ENCODE measurements at places on chromosomes 12 and 14.

DNA sequence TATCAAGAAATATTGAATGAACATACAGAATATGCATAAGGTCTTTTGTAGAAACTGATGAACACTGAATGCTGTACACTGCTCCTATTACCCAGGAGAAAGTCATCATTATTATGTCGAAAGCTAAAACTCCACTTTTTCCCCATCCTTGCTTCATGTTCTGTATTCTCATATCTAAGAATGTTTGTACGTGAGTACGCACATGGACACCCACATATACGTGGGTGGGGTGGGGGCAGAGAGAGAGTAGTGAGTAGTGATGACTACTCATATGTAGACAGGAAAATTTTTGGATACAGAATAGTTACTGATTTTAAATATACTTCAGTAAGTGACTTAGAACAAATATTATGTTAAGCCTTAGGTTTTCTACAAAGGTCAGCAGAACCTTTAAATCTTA lies 75.1 kb downstream of the FERMT2 start:
- no peak for DNase-seq

DNA sequence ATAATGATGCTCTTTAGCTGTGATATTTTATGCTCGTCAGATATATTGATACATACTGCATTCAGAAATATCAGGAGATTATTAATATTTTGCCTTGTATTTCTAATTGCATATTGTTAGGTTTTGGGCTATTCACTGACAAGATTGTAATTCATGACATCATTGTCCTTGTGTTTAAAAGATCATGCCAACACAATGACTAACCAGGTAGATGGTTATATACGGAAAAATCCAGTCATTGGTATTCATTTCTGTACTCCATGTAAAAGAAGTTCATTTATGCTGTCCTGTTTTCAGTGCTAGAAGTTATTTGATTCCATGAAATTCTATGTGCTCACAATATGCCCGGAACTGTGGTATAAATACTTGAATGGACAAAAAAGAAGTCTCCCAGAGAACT lies 107.5 kb downstream of the KITLG start:
- DNase-seq: no peak

- DNase-seq: peak; percentile 87
These were observed 6.5 kb downstream of the CEBPE start for GRCh38 chr14:23112359-23113178.

DNA sequence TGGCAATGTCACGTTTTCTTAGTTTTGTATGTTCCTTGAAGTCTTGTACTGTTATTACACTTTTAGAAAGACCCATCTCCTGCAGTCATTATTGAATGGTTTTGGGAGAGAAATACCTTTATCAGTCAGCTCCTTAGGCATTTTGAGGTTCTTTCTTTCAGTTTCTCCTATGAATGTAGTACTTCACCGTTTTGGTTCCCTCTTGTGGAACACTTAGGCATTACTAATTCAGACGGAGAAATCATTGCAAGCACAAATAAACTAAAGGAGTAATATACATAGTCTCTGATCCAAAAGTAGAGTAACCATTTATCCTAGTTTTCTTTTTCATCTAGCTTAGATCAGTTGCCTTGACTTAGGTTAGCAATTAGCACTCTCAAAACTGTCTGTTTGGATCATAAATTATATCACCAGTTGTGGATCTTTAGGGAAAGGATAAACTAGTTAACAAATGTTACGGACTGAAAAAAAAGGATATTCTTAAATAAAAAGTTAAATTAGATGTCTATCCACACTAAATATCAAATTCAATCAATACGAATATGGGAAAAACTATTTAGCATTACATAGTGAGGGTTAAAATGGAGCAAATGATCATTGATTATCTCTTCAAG lies 1538.3 kb upstream of the SEL1L start:
- peak; percentile 75 for DNase-seq

DNA sequence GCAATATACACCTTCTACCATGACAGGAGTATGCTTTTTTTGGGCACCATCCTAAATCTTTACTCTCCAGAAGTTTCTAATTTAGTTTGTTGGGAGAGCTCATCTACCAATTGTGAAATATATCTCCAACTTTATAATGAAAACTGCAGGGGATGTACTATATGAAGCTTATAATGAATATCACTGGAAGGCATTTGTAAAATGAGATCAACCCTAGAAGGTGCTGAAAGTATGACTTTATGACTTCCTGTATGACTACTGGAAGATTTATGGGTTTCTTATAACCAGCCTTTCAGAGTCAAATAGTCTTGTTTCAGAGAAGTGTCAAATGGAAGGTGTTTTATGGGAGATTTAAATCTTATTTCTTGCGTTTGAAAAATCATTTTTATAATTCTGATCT lies 122.9 kb downstream of the MYRFL start:
- DNase-seq: no peak

- no peak for DNase-seq
These were observed 141.3 kb upstream of the HIF1A start for GRCh38 chr14:61553730-61554641.

GRCh38 chr12:92021666-92022035 lies 124.0 kb downstream of the BTG1 start:
- DNase-seq: no peak

DNA sequence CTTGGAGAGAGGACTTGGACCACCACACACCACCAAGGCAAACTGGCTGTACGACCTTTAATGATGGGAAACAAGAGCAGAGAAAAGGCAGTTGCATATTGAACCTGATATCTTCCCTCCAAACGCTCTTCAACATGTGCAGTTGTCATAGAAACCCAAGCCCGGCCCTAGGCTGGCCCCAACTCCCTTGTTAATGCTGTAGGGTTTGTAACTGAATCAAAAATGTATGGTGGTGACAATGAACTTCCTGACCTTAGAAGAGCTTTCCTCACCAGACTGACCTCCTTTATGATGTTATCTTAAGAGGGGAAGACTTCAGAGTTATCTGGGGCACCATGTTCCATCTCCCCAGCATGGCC lies 12.3 kb downstream of the APOLD1 start:
- no peak for DNase-seq

- DNase-seq: no peak
These were observed 137.8 kb downstream of the EPS8 start for GRCh38 chr12:15651371-15651770.

DNA sequence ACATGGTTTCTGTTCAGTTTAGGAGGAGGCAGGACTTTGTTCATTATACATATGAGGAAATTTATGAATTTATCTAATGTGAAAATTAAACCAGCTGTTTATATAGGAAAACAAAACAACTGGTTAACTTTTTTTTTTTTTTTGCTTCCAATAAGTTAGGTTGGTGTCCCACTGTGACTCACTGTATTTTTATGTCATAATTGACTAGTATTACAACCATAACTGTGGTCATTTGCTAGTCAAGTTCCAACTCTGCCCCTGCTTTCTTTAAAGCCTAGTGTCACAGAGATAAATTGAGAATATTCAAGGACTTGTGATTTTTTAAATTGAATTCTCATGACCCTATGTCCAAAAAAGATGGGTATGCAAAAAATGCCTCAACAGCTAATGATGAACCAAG lies 227.7 kb downstream of the BCAT1 start:
- no peak for DNase-seq

DNA sequence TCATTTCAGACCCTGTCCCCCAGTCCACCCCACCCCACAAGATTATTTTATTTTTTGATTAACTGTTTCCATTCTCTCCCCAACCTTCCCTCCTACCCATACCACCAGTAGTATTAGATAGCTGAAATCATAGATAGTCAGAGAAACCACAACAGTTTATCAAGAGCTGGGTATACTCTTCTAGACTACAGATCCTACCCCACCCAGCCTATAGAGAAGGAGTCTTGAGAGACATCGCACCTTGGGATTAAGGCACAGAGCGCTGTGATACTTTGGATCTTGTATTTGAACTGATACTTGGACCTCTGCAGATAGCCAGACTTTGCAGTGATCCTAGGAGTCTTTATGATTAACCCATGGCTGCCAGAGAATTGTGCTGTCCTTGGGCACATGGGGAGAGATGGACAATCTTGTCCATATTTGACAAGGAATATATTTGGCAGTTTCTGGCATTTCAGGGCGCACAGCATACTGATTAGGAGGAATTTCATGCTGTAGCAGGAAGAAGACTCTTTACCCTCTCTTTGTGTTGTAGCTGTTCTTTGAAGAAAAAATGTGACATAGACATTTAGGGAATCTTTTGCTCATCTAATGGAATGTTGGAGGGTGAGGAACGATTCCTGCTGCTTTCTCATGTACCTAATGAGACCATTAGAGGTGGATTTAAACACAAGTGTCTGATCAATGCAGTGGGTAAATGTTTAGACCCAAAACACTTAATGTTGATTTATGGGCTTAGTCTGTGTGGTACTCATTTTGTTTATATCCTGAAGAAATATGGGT lies 982 bp downstream of the RBMS2 start:
- no peak for DNase-seq

GRCh38 chr12:108313606-108314351 lies 25.3 kb downstream of the CMKLR1 start:
- no peak for DNase-seq

- no peak for DNase-seq
These were observed 1.3 kb upstream of the AEBP2 start for GRCh38 chr12:19437996-19438395.

- DNase-seq: no peak
These were observed 16.6 kb downstream of the CCND2 start for GRCh38 chr12:4289998-4290790.

DNA sequence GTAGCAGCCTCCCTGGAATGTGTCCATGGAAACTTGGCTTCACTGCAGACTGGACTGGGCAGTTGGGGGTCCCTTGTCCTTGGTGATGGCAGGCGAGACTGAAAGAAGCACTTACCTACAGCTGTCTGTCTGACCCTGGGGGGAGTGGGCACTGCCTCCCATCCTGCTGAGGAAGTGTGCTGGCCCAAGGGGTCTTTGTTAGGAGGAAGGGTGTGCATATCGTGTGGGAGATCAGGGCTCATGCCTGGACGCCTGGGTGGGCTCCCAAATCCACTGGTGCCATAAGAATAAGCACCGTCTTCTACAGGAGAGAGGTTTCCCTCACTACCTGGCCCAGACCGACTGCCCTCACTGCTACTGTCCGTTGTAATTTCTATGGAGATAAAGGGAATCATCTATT lies 81.4 kb downstream of the PIWIL1 start:
- no peak for DNase-seq

DNA sequence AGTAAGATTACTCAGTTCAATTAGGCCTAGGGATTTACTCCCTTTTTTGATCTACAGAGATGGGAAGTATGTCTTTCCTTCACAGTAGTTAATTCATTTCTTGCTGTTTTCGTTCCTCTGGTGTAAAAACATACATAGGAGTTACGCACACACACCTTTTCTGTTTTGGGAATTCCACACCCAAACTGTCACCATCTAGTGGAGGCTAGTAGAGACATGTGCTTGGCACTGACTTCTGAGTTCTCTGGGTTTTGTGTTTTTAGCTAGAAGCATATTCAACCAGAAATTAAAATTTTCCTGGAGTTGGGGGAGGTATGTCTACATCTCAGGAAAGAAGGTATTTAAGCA lies 1.4 kb downstream of the SUSD6 start:
- no peak for DNase-seq

DNA sequence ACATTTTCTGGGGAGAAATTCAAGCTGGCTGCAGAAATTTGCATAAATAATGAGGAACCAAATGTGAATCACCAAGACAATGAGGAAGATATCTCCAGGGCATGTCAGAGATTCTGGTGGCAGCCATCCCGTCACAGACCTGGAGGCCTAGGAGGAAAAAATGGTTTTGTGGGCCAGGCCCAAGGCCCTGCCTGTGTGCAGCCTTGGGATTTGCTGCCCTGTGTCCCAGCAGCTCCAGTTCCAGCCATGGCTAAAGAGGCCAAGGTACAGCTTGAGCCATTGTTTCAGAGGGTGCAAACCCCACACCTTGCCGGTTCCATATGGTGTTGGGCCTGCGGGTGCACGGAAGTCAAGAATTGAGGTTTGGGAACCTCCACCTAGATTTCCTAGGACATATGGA lies 147.5 kb downstream of the ADCK1 start:
- DNase-seq: no peak

GRCh38 chr12:118034429-118035189 lies 18.1 kb downstream of the RFC5 start:
- peak; percentile 22 for DNase-seq

DNA sequence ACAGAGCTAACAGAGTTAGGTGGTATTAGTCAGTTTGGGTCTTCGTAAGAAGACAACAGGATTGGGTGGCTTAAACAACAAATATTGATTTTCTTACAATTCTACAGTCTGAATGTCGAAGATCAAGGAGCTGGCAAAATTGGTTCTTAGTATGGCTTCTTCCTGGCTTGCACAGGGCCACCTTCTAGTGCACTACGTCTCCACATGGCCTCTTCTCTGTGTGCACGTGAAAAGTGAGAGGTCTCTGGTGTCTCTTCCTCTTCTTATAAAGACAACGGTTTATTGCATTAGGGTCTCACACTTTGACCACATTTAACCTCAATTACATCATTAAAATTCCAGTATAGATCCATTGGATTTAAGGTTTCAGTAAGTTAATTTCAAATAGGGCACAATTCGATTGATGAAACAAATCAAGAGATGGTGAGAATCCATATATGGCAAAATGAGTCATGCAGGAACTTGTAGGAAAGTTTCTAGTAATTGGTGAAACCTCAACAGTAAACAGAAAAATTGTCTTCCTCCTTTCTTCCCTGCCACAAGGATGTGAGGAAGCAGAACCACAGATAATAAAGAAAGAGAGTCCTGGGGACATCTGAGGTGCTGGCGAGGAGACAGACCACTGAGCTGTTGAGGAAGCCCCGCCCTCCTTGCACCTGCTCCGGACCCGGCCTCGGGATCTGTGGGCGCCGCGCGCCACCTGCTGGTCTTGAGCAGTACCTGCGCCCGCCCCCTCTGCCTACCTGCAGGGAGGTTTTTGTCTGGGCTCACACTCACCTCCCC lies 846.7 kb downstream of the TMEM121 start:
- DNase-seq: peak; percentile 63

- no peak for DNase-seq
These were observed 837 bp downstream of the COL2A1 start for GRCh38 chr12:48003226-48004052.

GRCh38 chr12:92400006-92400405 lies 254.4 kb upstream of the BTG1 start:
- DNase-seq: no peak

DNA sequence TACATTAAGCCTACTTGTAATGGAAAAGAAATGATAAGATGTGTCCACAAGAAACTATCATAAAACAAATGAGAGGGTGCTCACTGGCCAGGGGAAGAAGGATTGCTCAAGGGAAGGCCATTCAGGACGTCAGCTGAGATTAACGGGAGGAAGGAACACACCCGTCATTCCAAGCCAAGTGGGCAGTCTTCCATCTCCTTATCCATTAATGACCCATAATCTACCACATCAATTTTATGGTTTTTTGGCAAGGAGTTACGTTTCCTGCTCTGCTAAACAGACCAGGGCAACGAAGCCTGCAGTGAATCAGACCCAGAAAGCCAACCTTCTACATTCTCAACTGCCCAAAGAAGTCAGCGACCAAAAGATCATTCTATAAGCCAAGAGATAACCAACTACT lies 25.1 kb downstream of the PRKAB1 start:
- no peak for DNase-seq

- DNase-seq: peak; percentile 57
These were observed 26.9 kb downstream of the ZDHHC17 start for GRCh38 chr12:76790564-76791552.
